ENCODE measurements at places on chromosomes 11 and 22. TPM values are rescaled to one million over a fixed set of nuclear protein-coding genes. Genes with fewer than 3 reads are reported as not detected.

The GPHA2 gene
- 1.5 TPM for polyA plus RNA-seq

The TNNI2 gene
- polyA plus RNA-seq = 0.42 TPM

The KRTAP5-2 gene
- polyA plus RNA-seq = not detected

The USH1C gene
- polyA plus RNA-seq = 65.4 TPM

The CDHR5 gene
- 41.3 TPM for polyA plus RNA-seq

The MLC1 gene
- polyA plus RNA-seq = 0.90 TPM

The ZNF214 gene
- 11.8 TPM for polyA plus RNA-seq

DNA sequence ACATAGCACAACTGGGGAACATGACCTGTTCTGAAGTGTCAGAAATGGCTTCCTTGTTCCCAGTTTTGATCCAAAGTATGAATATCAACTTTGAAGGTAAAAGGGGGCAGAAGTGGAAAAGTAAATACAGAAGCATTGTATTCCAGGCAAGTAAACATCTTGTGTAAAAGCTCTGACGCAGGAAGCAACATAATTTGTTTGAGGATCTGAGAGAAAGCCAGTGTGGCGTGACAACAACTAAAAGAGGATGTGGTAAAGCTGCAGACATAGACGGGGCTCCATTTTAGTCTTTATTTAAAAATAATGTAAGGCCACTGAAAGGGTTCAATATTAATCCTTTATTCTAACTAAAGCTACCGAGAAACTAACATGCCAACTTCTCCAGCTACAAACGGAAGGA, 310.2 kb downstream of the DLG2 start:
- DNase-seq = no peak

DNA sequence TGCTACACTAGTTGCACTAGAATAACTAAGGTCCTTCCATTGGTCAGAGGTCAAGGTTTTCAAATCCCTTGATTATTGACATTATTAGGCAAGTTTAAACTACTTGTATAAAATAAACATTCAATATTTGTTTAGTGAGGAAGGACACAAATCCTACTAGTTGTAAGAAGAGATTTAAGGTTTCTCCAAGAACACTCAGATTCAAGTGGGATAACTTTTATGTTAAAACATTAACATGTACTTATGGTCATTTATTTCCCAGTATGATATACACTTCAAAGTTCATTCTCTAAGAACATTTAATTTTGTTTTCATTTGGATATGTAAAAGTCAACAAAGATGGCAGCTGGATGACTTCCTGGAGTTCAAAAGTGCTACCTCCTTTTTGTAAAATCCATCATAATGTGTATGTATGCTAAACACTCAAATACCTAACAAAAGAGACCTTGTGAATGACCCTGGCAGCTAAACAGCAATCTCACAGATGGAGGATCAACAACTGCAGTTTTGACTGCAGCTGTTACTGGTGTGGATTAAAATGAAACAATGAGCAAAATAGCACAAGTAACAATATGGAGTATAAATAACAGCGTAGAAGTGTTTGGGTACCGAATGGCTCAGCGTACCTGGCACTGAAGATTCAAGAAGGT, 1.5 kb downstream of the CCDC90B start:
- DNase-seq = no peak

GRCh38 chr11:28043930-28044709, 63.8 kb downstream of the KIF18A start:
- no peak for DNase-seq

DNA sequence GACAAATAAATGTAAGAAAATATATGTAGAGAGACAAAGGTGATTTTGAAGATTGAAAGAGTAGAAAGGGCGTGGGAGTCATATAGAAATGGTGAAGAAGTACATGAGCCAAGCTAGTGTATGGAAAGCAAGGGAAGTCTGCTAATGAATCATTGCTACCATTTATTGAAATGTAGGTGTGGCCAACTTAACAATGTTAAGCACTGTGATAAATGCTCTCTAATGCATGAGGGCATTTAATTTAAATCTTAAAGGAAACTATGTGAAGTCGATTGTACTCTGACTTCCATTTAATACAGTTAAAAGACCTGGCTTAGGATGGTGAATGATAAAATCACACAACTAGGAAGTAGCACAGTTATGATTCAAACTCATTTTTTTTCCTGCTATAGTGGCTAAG, 219.9 kb downstream of the CASP12 start:
- no peak for DNase-seq

DNA sequence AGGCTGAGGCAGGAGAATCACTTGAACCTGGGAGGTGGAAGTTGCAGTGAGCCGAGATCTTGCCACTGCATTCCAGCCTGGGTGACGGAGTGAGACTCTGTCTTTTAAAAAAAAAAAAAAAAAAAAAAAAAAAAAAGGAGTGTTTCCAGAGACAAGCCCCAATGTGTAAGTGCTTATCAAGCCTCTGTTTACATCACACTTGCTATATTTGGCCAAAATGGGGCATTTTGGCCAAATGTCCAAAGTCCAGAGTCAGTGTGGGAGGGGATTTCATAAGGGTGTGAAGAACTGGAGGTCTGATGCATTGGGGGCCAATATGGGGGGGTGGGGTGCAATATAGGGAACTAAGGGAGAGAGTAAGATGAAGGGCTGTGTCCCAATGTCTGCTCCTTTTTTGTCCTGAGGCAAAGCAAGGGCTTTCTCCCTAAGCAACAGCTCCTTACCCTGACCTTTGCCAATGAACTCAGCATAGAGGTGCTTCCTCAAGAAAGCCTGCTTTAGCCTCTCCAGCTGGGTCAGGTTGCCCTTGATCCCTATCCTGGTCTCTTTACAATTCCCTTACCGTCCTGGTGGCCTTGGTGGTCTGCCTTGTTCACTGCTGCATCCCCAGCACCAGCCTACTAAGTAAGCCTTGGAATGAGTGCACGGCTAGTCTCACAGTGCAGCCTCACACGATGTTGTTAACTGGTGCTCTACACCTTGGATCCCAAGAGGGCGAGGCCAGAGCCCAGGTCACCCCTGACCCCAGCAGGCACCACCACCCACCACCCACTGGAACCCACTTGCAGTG, 14.1 kb upstream of the BCR start:
- DNase-seq = no peak

DNA sequence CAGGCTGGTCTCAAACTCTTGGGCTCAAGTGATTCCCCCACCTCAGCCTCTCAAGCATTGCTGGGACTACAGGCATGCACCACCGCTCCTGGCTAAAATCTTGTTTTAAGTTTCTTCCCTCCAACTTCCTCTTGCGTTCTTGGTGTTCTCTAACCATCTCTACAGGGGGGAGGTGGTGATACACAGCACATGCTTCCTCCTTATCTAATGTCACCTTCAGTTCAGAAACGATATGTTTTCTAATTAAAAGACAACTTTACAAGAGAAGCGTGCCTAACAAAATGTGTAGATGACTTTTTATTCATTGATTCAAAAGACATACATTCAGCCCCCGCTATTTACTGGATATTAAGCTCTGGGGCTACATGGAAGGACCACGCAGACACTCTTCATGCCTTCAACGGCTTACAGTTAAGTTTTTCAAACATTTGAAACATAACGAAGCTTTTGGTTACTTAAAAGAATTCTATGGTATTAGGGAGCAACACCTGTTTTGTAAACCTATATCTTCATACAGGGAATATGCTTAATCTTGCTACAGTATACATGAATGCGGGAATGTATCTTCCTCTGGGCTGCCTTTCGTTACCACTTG, 933 bp upstream of the DLAT start:
- DNase-seq = no peak

DNA sequence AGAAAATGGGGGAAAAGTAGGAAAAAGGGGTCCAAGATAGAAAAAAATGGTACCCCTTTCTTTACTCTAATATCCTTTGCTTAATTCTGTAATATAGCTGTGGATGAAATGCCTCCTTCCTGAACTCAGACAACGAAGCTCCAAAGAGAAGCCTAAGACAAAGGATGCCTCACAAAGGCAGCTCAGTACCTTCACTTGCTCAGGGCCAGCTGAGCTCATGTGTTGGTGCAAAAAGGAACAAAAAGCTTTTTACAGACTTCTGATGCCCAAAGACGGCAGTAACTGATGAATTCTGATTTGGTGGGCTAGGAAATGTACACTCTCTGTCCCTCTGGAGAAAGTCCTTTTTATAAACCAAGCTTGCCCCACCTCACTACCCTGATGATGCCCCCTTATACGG, 77.5 kb downstream of the DENND5A start:
- no peak for DNase-seq
